ENCODE measurements at places on chromosomes 4 and X. TPM values are rescaled to one million over a fixed set of nuclear protein-coding genes. Genes with fewer than 3 reads are reported as not detected.

AKAP4 gene
- total RNA-seq: not detected

GRID2 gene
- not detected for total RNA-seq

MAOB gene
- not detected for total RNA-seq

USP51 gene
- 0.38 TPM for total RNA-seq

PF4V1 gene
- not detected for total RNA-seq

PAGE4 gene
- total RNA-seq: not detected

GLUD2 gene
- 0.23 TPM for total RNA-seq

GJB1 gene
- total RNA-seq: not detected

BMP3 gene
- not detected for total RNA-seq

ENPP6 gene
- not detected for total RNA-seq

MAP7D2 gene
- 0.62 TPM for total RNA-seq

RASL11B gene
- total RNA-seq: 1.6 TPM

ZDHHC15 gene
- total RNA-seq: not detected

PRR32 gene
- total RNA-seq: not detected

GAGE13 gene
- not detected for total RNA-seq

RHOH gene
- total RNA-seq: not detected

BANK1 gene
- total RNA-seq: 0.16 TPM

ALB gene
- not detected for total RNA-seq

RAB39B gene
- 0.30 TPM for total RNA-seq

USP17L28 gene
- not detected for total RNA-seq

SYAP1 gene
- total RNA-seq: 13.9 TPM

PLAC1 gene
- 1.2 TPM for total RNA-seq

TBCK gene
- 18.0 TPM for total RNA-seq

COMMD8 gene
- 45.0 TPM for total RNA-seq

HSFX2 gene
- not detected for total RNA-seq

NUDT10 gene
- total RNA-seq: 2.2 TPM

RENBP gene
- not detected for total RNA-seq

LIMCH1 gene
- under 0.01 TPM for total RNA-seq

TCEAL3 gene
- total RNA-seq: 20.0 TPM

MCF2 gene
- 3.0 TPM for total RNA-seq

PTPN13 gene
- total RNA-seq: 48.6 TPM

KDR gene
- total RNA-seq: not detected

SOD3 gene
- total RNA-seq: not detected

PITX2 gene
- total RNA-seq: not detected

SLITRK4 gene
- not detected for total RNA-seq

OPHN1 gene
- total RNA-seq: 2.5 TPM

RTL5 gene
- not detected for total RNA-seq

NPY2R gene
- total RNA-seq: not detected

COL25A1 gene
- 0.08 TPM for total RNA-seq

ARHGEF6 gene
- 0.08 TPM for total RNA-seq

SPIN2A gene
- not detected for total RNA-seq

SLC25A53 gene
- 2.6 TPM for total RNA-seq

SLC10A4 gene
- not detected for total RNA-seq

NLRP2B gene
- not detected for total RNA-seq

PRRG1 gene
- 12.5 TPM for total RNA-seq

PABPC4L gene
- 0.42 TPM for total RNA-seq

FHIP1A gene
- 18.8 TPM for total RNA-seq

DGAT2L6 gene
- not detected for total RNA-seq

BMPR1B gene
- total RNA-seq: 0.70 TPM

MAGEB2 gene
- not detected for total RNA-seq

AR gene
- total RNA-seq: not detected

YY2 gene
- total RNA-seq: 0.78 TPM

PCDH10 gene
- total RNA-seq: not detected

CTAG2 gene
- total RNA-seq: not detected

Data from hair follicular keratinocyte (primary cell).